ENCODE measurements at places on chromosomes 11 and 22.

DNA sequence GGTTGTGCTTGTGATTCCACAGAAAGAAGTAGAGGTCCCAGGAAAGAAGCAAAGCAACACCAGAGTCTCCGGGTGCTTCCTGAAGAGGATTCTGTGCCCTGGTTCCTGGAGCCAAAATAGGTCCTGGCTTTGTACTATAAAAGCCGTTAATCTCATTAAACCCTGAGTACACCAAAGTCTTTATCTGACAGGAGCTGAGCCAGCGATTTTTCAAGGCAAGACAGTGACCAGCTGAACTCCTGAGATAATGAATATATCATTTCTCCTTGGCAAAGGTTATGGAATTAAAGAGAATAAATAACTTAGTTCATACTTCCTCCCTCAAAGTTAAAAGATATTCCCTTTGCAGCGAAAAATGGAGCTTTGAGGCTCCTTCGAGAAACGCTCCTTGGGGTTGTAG is 5.2 kb downstream of the TMEM138 start:
- no peak for DNase-seq

DNA sequence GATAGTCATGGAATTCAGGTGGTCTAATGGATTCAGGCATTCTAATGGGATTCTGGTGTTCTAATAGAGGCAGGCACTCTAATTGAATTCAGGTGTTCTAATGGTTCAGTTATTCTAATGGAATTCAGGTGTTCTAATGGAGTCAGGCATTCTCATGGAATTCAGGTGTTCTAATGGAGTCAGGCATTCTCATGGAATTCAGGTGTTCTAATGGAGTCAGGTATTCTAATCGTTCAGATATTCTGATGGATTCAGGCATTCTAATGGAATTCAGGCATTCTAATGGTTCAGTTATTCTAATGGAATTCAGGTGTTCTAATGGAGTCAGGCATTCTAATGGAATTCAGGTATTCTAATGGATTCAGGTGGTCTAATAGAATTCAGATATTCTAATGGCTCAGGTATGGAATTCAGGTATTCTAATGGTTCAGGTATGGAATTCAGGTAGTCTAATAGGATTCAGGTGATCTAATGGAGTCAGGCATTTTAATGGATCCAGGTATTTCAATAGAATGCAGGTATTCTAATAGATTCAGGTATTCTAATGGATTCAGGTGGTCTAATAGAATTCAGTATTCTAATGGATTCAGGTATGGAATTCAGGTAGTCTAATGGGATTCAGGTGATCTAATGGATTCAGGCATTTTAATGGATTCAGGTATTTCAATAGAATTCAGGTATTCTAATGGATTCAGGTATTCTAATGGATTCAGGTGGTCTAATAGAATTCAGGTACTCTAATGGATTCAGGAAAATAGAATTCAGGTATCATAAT is 22.0 kb upstream of the PHF21B start:
- no peak for DNase-seq

GRCh38 chr22:30485362-30485988 is 13.7 kb upstream of the SEC14L3 start:
- peak; percentile 83 for DNase-seq

- DNase-seq, result no peak
Measured at GRCh38 chr22:26553056-26553752, 36.7 kb downstream of the TPST2 start.

GRCh38 chr22:24102366-24103200 is 78.7 kb upstream of the SUSD2 start:
- DNase-seq, result peak; percentile 49

- DNase-seq, result no peak
Measured at GRCh38 chr22:46297151-46297812, 612 bp downstream of the GTSE1 start.

- DNase-seq, result no peak
Measured at GRCh38 chr11:65479184-65480145, 19.4 kb upstream of the MALAT1 start.

GRCh38 chr11:78268591-78269410 is 80.1 kb downstream of the USP35 start:
- no peak for DNase-seq
